ENCODE measurements at places on chromosomes 7 and 10.

GRCh38 chr10:103706047-103706446 is 149.3 kb downstream of the SH3PXD2A start:
- no peak for DNase-seq

DNA sequence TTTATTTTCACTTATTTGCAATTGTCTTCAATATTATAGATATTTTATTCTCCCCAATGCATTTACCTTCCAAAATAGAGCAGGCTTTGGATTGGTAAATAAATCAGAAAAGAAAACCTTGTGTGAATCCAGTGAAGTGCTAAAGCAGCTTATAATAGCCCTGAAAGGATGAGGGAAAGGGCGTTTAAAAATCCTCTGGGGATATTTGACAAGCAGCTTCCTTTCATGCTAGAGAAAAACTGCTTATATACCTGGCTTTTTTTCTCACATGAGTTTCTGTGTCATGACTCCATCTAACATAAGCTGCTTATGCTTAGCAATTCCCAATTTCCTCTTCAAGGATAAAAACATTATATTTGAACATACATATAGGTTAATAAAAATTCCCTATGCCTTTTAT is 221.6 kb upstream of the SEMA3E start:
- no peak for DNase-seq

GRCh38 chr7:147611431-147611830 is 979.1 kb upstream of the C7orf33 start:
- no peak for DNase-seq

DNA sequence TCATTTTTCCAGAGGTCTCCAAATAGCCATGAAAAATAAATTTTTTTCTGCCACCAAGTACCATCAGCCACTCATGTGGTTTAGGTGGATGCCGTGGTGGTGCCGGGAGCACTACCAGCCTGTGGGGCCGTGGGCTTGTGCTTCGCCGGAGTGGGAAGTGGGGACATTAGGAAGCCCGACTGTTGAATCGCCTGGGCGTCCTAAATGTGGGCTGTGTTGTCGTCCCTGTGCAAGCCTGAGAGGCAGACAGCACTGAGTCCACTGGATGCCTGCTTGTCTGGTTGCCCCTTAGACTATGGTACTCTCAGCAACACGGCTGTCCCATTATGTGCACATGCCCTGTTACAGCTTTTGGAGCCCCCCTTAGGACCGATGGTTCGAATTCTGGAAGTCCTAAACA is 59.9 kb downstream of the MGMT start:
- no peak for DNase-seq

DNA sequence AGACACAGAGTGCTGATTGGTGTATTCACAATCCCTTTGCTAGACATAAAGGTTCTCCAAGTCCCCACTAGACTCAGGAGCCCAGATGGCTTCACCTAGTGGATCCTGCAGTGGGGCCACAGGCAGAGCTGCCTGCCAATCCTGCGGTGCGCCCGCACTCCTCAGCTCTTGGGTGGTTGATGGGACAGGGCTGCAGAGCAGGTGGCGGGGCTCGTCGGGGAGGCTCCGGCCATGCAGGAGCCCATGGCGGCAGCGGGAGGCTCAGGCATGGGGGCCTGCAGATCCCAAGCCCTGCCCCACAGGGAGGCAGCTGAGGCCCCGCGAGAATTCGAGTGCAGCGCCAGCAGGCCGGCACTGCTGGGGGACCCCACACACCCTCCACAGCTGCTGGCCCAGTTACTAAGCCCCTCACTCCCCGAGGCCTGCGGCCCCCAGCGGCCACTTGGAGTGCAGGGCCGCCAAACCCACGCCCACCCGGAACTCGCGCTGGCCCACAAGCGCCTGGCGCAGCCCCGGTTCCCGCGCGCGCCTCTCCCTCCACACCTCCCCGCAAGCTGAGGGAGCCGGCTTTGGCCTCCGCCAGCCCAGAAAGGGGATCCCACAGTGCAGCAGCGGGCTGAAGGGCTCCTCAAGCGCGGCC is 7.7 kb upstream of the BET1 start:
- no peak for DNase-seq

DNA sequence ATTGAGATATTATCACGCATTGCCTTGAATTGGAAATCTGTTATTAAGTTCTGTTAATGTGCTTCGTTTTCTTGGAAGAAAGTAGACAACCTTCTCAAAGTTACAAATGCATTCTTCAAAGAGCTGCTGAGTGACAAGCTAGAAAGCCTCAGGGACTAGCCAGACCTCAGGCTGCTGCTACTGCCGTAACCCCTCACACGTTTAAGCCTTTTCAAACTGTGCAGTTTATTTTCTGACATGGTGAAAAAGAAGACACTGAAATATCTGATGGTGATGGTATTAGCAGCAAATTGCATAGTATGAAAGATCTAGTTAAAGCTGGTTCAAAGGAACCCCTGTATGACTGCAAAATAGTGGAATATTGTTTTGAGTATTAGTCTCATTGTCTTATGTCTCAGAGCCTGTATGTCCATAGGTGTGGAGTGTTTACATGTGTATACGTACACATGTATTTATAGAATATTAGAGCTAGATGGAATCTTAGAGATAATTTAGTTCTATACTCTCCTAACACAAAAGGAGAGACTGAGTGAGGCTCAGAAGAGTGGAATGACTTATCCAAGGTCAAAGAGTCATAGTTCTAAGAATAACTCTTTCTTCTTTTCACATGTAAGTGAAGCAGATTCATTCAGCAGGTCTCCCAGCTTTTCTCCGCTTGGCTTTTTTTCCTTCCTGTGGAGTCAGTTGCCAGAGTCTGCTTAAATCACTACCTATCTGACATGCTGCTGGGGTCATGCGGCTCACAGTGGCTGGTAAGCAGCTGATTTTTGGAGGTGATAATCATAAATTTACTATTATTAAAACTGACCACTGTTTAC is 431.9 kb downstream of the PLXDC2 start:
- no peak for DNase-seq

GRCh38 chr10:103658049-103658577 is 164.6 kb downstream of the NEURL1 start:
- no peak for DNase-seq

DNA sequence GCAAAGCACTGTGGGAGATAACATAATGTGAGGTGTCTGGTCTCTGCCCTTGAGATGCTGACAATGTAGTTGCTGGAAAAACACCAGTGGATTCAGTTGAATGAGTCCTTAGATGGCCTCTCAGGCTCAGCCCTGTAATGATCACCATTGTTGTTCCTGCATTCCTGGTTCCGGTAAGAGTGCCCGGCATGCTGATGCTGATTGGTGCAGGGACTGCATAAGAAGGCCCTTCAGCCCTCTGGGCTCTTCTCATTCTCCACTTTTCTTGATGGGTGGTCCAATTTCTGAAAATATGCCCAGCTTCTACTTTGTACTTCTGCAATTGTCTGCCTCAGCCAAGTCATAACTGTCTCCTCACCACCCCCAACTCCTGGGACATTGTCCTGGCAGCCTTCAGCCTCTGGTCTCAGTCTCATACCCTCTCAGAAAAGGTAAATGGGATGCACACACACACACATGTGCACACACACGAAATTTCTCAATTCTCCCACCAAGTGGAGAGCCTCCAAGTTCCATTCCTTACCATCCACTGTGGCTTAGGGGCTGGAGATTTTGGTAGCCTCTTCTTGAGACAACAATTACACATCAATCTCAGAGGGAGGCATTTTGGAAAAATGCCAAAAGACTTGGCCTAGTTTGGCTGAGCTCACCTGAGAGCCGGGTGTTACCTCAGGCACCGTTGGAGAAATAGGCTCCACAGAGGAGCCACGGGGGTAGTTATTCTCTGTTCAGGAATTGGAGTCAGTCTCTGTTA is 314.9 kb downstream of the RPS24 start:
- DNase-seq: no peak

GRCh38 chr7:30093420-30093952 is 41.3 kb upstream of the MTURN start:
- no peak for DNase-seq

DNA sequence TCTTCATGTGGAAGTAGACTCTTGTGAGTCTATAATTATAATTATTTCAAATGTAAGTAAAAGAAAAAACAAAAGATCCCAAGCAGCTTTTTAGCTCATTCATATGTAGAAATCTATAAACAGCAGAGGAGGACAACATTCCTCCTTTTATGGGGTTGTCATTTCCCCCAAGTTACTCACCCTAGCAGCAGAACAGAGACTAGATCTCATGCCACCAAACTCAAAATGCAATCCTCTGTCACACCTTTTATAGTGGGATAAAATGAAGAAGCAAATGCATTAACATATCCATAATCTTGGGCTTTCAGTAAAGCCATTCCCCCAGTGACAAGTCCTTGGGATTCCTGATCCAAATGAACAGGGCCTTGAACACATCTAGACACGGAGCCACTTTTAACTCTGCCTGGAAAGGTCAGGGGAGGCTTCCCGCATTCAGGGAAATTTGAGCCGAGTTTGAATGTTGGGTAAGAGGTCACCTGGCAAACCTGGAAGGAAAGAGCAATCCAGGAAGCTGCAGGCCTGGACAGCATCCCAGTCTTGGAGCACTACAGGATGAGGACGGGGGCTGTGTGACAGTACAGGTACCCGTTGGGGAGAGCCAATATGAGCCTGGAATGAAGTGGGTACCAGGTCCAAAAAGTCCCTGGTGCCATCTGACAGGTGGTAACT is 76.4 kb downstream of the DOCK4 start:
- DNase-seq: no peak

- no peak for DNase-seq
Measured at GRCh38 chr7:147188467-147188866, 1071.9 kb downstream of the CNTNAP2 start.

DNA sequence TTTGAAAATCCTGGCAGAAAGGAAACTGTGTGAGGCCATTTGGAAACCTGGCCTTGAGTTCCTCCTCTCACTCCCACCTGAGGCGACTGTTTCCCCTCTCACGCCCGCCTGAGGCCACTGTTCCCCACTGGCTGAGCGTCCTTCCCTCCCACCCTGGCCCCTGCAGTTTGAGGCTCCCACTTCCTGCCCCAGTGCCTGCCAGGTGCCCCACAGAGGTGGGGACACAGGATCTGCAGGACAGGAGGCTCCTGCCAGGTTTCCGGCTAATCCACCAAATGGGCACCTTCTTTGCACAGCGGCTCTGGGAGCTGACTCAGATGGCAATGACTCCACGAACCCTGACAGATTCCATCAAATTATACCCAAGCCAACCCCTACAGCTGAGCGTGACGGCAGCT is 24.3 kb upstream of the LARP4B start:
- DNase-seq: no peak

DNA sequence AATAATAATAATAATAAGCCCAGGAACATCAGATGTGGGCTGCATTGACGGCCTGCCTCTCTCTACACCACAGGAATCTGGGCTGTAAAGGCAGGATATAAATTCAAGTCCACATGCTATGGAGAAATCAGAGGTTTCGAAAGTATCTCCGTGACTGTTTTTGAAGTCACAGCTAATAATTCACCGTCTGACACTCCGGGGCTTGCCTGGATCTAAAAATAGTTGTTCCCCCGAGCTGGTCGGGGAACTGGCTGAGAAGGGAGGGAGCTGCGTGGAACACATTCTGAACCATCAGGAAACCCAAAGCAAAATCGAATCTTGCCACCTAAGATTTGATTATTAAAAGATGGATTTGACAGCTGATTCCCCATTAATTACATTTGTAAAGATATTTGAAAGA is 35.4 kb downstream of the KLF6 start:
- no peak for DNase-seq

GRCh38 chr7:11750191-11750590 is 81.8 kb downstream of the THSD7A start:
- DNase-seq: no peak

GRCh38 chr7:85185424-85186082 is 1.3 kb downstream of the SEMA3D start:
- no peak for DNase-seq

GRCh38 chr7:150787321-150788281 is 12.6 kb downstream of the TMEM176B start:
- DNase-seq: no peak

DNA sequence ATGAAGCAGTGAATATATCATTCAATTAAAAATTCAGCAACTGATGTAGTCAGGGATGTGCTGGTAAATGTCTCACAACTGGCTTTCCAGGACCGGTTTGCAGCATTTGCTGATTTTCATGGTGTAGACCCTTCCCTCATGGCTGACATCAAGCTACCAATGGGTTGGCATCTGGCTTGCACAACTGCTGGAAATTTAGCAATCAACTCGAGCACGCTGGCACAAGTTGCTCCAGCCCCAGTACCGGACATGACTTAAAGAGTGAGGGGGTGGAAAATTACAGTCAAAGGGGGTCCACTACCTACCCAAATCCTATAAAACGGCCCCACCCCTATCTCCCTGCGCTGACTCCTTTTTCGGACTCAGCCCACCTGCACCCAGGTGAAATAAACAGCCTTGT is 198.4 kb upstream of the NRP1 start:
- DNase-seq: no peak
